Anterior cingulate cortex (tissue), 58 donors: ENCODE measurements at places on chromosomes 5 and 9.

DNA sequence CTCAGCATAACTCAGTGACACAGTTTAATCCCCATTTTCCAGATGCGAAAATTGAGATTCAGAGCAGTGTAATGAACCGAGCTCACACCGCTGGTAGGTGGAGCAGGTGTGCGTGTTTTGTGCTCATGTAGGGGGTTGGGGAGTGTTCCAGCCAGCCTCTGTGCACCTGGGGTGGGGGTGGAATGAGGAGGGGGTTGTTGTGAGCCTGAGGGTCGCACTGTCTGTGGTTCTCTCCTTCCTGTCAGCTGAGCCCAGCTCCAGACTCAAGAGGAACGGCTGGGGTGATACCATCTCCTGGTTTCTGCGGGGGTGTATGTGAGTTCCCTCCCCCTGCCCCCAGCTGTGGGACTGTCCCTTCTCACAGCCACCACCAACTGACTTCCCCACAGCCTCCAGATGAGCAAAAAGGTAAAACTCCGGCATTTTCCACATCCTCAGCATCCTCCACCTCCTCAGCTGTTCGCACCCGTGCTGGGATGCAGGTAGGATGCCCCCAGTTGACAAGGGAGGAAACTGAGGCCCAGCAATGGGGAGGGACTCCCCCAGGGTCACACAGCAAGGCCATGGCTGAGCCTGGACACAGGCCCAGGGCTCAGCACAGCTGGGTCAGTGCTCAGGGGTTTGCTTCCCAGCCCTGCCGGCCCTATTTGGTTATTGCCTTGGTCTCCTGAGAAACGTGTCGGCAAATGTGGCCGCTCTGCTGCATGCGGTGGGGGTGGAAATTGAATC, 2.1 kb downstream of the SH2D3C start:
- no peak for DNase-seq

- no peak for DNase-seq
Measured at GRCh38 chr5:1933364-1934055, 50.8 kb upstream of the IRX4 start.

GRCh38 chr5:8391911-8392310, 523.0 kb downstream of the MTRR start:
- DNase-seq, result no peak

DNA sequence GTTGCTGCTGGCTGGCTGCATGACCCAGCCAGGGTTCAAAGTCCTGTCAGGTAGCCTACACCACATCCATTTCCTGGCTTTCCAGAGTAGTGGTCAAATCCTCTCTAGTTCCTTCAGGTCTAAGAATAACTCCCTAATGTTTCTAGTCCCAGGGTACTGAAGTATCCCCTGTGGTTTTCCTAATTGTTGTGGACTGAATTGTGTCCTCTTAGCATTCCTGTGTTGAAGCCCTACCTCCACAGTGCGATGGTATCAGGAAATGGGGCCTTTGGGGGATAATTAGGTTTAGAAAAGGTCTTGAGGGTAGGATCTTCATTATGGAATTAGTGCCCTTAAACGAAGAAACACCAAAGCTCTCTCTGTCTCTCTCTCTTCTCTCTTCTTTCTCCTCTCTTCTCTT, 191.8 kb upstream of the CCNG1 start:
- no peak for DNase-seq

DNA sequence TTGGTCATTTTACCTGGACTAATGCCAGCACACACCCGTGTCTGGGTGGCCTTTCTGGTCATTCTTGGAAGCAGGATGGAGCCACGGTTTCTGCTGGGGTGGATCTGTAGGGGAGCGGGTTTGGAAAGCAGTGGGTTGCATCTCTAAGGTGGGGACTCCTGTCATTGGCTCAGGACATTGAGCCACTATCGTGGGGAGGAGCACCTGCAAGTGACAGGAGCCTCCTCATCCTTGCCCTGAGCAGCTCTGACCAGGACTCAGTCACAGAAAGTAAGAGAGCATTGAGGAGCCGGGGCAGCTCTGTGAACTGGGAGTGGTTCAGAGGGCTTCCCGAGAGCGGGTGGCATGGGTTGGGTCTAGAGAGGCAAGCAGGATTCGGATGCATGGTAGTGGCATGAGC, 3.7 kb downstream of the B4GALT7 start:
- no peak for DNase-seq

DNA sequence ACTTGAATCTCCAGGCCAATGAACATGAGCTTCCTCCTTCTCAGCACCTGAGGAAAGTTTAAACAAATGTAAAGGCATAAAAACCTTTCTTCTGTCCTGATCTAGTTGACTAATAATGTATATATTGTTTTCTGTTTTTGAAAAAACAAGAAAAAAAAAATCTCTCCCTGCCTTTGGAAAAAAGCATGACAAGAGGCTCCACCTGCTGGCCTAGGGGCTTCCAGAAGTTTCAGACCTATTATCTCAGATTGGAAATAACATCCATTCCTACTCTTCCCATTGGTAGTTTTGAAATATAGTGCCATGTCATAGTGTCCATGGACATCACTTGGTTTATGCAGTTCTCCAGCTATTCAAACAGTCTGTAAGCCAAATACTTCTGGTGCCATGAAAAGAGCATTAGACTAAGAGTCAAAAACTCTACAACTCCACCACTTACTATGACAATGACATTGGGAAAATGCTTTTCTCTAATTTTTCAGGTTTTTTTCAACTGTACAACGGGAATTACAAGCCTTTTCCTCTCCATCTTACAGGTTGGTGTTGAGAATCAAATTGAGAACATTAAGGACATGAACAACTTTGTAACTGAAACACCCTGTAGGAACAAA, 409.6 kb upstream of the MPDZ start:
- no peak for DNase-seq

GRCh38 chr5:99644822-99645221, 716.0 kb upstream of the CHD1 start:
- no peak for DNase-seq

GRCh38 chr5:78813906-78814530, 165.4 kb upstream of the LHFPL2 start:
- no peak for DNase-seq

DNA sequence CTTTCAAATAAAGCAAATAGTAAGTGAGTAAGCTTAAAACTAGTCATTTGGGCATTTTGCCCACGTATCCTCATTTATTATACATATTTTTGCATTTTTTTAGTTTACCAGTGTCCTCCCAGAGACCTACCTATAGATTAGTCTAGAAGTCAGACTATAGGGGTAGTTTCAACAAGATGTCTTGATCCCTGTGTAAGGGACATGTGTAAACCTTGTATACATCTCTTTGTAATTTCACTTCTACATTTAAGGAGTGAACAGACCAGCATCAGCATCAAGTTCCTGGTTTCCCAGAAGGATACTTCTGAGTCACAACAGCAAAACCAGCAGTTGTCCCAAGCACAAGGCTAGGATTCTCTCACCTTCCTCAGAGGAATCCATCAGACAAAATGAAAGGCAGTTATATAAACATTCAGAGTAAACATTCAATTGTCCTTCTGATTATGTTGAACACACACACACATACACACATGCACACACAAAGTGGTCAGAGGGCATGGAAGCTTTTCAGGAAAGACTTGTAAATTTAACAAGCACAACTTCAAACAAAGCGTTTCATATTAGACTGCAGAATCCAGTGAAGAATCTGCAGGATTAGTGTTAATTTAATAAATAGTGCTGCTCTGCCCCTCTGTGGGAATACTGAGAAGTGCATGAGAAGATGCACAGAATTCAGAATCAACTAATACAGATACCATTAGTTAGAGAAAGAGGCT, 55.4 kb downstream of the HINT1 start:
- DNase-seq, result no peak

DNA sequence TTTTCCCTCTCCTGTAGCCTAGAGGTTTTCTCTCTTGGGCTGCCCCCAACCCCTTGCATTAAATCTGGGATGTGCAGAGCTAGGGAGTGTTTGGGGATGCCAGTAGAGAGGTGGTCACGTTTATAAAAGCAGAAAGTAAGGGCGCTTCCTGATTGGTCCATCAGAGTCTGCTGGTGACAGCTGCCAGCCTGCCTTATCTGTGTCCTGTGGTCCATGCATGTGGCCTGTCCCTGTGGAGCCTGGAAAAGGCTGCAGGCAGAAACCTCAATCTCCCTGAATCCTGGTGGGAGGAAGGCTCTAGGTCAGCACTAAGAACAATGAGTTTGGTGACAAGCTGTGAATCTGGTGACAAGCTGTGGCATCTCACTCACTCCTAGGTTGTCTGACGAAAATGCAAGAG, 42.2 kb downstream of the ARHGEF37 start:
- DNase-seq, result no peak

DNA sequence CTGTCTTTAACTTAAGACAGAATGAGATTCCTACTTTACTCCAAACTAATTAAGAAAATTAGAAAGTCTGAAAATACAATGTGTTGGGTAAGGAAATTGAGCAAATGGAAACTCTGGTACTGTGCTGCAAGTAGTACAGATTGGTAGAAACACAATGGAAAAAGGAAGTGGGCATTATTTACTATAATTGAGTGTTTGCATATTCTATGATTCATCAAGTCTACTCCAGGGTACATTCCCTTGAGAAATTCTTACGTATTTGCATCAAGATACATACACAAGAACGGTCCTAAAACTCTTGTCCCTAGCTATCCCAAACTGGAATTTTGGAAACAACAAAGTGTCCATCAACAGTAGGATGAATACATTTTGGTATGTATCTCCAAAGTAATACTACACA, 123.5 kb upstream of the TARS1 start:
- no peak for DNase-seq

DNA sequence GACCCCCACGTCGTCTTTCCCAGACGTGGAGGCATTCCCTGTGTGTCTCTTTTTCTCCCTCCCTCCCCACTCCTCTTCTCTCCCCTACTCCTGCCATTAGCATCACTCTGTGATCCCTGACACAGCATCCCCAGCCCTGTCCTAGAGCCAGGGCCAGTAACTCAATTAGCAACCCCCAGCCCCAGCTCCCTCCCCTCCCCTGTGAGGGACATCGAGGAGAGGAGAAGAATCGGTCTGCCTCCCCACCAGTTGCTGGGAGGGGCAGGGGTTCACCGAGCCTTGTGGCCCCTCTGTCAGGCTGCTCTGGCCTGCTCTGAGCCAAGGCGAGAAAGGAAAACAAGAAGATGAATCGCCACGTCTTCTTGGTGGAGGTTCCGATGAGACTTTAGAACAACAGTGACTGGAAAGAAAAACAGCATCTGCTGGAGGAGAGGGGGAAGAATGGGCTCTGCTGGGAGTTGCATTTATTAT, 123.1 kb downstream of the PAPPA start:
- DNase-seq, result no peak

DNA sequence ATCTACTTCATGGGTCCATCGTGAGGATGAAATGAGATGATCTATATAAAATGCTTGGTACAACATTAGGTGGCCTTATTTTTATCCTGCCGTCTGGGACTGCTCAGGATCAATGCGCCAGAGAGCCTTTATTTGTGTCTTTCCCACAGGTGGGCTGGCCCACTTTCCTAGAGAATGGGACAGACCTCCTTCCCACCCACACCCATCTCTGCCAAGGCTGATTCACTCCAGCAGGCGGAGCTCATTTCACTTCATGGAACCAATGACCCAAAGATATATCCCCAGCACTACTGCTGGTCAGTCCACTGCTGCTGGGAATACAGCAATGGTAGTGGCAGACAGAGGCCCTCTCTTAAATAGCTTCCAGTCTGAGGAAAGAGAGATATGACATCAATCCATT, 35.7 kb downstream of the TGFBI start:
- DNase-seq, result no peak

- peak; percentile 59 for DNase-seq
Measured at GRCh38 chr5:67493676-67494075, 297.1 kb upstream of the CD180 start.

GRCh38 chr9:91157883-91158282, 203.8 kb downstream of the AUH start:
- no peak for DNase-seq

GRCh38 chr5:138455232-138455930, 9.9 kb upstream of the EGR1 start:
- no peak for DNase-seq

- DNase-seq, result no peak
Measured at GRCh38 chr5:124760608-124761007, 14.2 kb upstream of the ZNF608 start.

- no peak for DNase-seq
Measured at GRCh38 chr9:134991808-134992754, 74.4 kb upstream of the FCN1 start.

GRCh38 chr5:159216454-159216853, 7.1 kb upstream of the RNF145 start:
- DNase-seq, result no peak

DNA sequence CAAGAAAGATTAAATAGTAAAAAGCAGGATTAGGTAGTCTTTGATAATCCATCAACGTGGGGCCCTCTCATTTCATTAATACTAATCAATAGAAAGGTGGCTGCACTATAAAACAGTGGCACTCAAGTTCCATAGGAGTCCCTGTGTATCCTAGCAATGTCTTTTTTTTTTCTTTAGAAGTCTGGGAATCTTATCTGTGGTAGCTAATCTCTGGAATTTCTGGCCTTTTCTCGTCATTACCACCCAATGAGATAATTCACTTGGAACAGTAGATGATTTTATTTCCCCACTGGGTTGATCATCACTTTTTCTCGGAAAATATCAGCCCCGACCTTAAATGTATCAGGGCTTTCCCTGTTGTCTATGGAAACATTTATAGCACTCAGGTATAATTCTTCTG, 86.8 kb upstream of the CDH6 start:
- DNase-seq, result no peak

- DNase-seq, result no peak
Measured at GRCh38 chr9:83020327-83020726, 42.6 kb downstream of the RASEF start.

- no peak for DNase-seq
Measured at GRCh38 chr5:83294246-83294645, 177.3 kb upstream of the VCAN start.

DNA sequence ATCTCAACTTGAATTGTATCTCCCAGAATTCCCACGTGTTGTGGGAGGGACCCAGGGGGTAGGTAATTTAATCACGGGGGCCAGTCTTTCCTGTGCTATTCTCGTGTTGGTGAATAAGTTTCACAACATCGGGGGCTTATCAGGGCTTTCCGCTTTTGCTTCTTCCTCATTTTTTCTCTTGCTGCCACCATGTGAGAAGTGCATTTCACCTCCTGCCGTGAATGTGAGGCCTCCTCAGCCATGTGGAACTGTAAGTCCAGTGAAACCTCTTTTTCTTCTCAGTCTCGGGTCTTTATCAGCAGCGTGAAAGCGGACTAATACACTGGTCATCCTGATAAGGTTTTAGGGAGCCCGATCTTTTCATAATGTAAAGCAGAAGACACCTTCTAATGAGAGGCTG, 687.0 kb upstream of the FTMT start:
- no peak for DNase-seq

GRCh38 chr5:152534641-152535040, 129.6 kb upstream of the NMUR2 start:
- no peak for DNase-seq

DNA sequence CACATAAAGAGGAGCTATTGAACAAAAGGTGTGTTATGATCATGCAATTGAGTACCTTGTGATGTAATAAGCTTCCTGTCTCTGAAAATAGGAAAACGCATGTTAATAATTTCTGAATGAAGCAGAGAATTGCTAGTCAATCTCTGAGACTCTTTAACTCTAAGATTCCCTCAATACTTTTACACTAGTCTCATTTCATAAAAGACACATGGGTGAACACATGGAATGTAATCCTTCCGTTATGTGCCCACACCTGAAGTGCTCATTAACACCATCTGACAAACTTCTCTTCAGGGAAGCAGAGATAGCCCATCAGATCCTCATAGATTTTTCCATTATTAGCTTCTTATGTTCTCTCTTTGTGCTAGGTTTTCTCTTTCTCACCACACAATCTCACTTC, 182.4 kb downstream of the TLR4 start:
- DNase-seq, result no peak
